DMS53 (cell line): ENCODE measurements at places on chromosomes 1 and 21.

DNA sequence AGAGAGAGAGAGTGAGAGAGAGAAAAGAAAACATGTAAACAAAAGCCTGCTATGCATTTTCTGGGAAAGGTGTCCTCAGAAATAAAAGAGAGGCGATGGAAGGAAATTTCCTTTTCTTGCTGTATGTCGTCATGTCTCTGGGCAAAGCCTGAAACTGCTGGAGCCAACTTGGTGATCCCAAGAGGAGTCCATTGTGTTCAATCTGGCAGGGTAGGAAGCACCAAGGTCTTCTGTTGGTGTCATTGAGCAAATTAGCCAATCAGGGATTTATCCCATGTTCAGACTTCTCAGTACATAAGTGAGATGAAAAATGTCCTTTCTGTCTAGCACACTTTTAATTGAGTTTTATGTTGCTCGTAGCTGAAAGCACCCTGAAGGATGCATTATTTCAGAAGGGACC is 260.0 kb upstream of the KAZN start:
- DNase-seq = no peak

DNA sequence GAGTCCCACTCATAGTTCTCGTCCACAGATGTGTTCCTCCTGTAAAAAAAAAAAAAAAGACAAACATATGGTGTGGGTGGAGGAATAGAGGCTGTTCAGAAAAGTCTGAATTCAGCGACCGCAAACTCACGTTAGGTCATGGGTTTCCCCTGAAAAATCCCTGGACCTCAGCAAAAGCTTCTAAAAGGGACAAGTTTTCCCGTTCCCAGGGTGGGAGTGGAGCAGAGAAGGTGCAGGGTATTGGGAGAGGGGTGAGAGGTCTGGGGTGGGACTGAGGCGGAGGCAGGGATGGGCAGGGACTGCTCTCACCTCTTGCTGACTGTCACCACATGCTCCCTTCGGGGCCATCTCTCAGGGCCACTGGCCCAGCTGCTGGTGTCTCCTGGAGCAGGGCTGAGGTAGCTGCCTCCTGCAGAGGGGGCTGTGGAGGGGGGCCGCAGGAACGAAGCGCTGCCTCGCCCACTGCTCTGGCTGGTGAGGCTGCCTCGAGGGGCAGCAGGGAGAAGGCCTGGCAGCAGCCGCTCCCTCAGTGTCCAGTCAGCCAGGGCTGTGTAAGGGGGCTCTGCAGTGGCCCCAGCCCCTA is 2.6 kb upstream of the TAGLN2 start:
- DNase-seq = no peak

GRCh38 chr1:215543191-215543606 is 23.9 kb upstream of the KCTD3 start:
- no peak for DNase-seq

DNA sequence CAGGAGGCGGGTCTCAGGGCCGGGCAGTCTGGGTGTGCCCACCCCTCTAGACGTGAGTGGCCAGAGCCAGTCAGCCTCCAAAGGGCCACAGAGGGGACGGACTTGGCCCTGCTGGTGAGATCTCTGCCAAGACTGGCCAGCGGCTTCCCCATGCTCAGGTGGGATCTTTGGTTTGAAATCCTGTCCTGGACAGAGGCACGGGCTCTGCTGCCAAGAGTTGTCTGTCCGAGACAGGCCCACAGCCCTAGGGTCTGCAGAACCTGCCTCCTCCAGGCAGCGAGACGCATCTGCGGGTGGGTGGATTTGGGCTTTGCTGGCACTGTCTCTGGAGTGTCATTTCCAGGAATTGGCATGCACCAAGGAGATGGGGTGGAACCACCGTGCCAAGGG is 44.3 kb upstream of the CCDC27 start:
- DNase-seq = no peak

DNA sequence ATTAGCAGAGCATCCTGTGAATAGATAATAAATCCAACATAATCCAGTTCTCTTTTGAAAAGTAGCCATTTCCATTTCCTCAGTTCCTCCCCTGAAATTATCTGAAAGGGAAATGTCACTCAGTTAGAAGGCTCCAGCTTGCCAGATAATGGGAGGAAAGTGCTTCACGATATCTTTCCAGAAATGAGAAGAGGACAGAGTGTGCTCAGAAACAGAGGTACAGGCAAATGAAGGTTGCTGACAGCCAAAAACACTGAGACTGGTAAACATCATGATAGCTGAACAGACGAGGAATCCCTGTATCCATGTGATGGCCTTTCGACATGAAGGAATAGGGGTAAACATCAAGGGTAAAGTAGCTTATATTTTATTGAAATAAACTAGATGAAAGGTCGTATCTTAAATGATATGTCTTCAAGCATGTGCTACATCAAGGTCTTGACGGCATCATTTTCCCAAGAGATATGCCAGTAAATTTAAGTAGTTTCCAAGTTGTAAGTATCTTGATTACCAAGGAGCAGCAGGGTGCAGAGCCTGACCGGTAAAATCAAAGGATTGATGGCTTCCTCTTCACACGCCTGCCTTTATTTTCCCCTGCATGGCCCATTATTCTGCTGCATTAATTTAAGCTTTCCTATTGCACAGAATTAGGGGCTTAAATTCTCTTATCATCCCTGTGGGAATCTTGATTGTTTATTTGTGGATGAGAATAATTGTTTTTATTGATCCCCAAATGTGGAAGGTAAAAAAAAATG is 244.3 kb upstream of the ST6GALNAC5 start:
- no peak for DNase-seq

DNA sequence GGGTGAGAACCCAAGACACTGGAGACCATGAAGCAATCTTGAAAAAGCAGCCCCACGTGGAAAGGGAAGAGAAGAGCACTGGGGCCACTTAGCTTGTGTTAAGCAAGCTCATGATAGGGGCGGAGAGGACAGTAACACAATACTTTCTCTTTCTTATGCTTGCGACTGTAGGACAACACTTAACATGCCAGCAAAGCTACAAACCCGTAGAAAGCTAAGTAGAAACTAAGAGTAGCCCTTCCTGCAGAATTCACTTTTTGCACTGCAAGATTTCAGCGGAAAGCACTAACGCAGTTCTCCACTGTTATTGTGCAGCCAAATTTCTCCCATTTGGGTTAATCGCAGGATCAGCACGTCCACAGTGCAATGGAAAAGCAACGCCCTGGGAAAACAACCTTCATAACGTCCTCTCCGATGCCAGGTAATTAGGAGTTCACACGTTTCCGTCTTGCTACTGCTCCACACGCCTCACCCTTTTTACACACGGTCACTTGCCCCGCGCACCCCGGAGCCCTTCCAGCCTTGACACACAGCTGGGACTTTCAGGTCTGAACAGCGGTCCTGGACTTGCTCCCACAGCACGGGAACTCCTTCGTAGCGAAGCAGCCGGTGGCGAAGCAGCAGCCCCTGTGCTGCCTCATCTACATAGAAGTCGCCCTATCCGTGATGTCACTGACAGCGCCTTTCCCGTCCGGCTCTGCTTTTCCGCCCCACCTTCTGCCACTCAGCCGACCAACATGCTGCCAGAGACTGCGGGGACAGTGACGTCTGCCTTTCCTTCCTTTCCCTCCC is 148.6 kb downstream of the PPIAL4G start:
- DNase-seq = peak; percentile 98

DNA sequence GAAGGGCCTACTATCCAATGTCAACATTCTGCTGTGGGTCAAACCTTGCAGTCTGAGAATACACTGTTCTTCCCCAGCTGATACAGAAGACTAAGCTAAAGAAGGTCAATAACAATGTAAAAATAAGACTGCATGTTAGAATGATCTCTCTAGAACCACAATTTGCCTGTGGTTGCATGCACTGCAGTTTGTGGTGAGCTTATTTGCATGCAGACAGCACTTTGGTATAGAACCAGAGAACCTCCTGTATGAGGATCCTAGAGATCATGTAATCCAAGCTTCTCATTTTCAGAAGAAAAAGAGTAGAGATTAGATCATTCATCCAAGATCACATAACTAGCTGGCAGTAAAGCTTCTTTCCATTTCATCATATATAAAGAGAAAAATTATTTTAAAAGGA is 15.8 kb downstream of the SYNJ1 start:
- DNase-seq = no peak

- DNase-seq = peak; percentile 57
Measured at GRCh38 chr1:228830954-228831481, 95.7 kb downstream of the RHOU start.

GRCh38 chr1:183686229-183686628 is 33.1 kb upstream of the APOBEC4 start:
- DNase-seq = no peak

- DNase-seq = no peak
Measured at GRCh38 chr1:43600033-43601020, 49.6 kb upstream of the KDM4A start.

DNA sequence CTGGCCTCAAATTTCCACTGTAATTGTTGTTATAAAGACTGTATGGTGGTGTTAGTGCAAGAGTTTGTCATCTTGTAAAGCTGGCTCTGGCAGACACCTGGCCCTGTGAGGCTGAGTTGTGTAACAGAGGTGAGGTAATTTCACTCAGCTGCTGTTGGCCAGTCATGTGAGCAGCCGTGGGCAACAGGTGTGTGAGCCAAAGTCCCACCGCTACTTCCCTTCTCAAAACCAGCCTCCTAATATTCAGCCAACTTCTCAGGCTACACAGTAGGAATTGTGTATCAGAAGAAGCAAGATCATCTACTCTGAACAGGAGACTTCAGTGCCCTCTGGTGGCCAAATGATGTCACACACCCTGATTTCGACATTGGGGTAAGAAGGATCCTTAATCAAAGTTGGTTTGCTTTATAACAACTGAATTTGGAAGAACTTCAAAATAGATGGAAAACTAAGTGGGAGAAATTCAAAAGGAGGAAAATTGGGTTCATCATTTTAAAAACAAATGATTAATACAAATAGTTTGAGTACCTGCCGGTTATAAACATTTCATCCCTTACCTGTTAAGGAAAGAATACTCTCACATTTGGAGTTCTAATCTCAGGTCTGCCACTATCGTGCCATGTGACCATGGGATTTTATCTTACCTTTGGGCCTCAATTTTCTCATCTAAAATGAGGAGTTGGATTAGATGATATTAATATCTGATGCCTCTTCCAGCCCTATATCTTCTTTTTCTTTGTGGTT is 2.6 kb upstream of the CREG1 start:
- peak; percentile 91 for DNase-seq

GRCh38 chr1:68808351-68808750 is 311.5 kb upstream of the DEPDC1 start:
- peak; percentile 41 for DNase-seq

GRCh38 chr1:109927911-109928321 is 17.3 kb downstream of the CSF1 start:
- DNase-seq = no peak
